ENCODE measurements at places on chromosomes 2 and 18.

DNA sequence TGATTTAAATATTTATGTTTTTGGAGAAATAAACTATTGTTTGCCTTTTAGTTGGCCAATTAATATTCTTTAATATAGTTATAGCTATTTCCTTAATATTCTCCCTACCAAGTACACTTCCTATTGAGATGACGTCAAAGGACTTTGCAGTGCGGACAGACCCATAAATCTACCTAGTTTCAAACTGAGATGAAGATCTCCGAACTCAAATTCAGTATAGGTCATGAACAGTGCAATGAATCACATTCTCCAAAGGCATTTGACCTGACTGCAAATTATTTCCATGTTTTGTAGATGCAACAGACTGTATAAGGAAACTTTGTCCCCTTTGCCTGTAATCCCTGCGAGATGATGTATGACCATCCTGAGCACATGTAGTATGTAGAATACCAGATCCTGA is 342.6 kb upstream of the FIGN start:
- no peak for DNase-seq

- DNase-seq: no peak
These were observed 214.3 kb upstream of the SIX2 start for GRCh38 chr2:45223531-45223930.

GRCh38 chr2:222823183-222823930 is 37.5 kb upstream of the ACSL3 start:
- DNase-seq: no peak

GRCh38 chr18:77376043-77376732 is 126.5 kb downstream of the GALR1 start:
- no peak for DNase-seq

DNA sequence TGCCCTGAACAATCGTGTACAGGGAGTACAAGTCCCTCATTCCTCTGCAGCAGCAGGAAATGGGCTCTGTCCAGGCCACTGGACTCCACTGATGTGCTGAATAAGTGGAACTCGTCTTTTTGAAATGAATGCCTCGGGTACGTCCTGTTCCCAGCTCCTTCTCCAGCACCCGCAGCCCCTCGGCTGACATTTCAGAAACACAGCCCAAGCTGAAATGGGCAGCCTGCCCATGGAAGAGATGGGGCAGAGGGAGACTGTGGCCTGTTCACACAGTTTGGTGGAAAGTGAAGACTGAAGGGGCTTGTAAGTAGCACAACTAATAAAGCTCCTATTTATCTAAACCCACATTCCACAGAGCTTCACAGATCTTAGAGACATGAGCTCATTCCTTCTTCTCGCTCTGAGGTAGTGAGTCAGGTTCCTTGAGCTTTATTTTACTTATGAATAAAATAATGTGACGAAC is 498.6 kb downstream of the TXNL1 start:
- peak; percentile 62 for DNase-seq

- DNase-seq: peak; percentile 55
These were observed 62.0 kb downstream of the MBD2 start for GRCh38 chr18:54162431-54162830.

- DNase-seq: peak; percentile 86
These were observed 182.5 kb upstream of the OSR1 start for GRCh38 chr2:19540739-19541525.

DNA sequence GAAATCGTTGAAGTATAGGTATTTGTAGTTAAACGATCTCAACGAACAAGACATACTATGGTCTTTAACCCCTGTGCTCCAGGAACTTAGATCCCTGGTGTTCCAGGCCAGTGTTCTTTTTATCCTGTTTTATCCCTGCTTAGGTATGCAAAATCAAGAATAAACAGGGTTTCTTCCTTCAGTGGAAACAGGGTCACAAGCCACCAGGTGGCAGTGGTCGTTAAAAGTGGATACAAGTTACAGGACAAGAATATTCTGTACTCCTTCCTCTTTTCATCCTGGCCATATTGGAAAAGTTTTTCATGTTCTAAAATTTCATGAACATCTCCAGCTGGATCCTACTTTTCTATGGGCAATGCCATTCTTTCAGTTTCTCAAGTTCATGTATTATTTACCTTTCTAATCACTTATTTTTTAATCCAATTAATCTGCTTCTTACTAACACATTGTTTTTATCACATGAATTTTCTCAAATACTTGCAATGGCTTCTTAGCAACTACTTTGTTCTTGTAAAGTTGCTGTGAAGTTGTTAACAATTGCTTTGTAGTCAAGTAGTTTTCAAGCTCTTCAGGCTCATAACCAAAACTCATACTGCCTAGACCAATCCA is 16.4 kb upstream of the HNMT start:
- peak; percentile 23 for DNase-seq

GRCh38 chr2:7931808-7932207 is 750.0 kb upstream of the ID2 start:
- no peak for DNase-seq

GRCh38 chr2:109148117-109148746 is 19.2 kb downstream of the SH3RF3 start:
- no peak for DNase-seq

Data from skeletal muscle cell (primary cell).